Naive B cell (primary cell): ENCODE measurements at places on chromosomes 5 and 9. TPM values are rescaled to one million over a fixed set of nuclear protein-coding genes. Genes with fewer than 3 reads are reported as not detected.

- no peak for DNase-seq
These were observed 39.2 kb downstream of the TLE4 start for GRCh38 chr9:79610791-79611614.

DNA sequence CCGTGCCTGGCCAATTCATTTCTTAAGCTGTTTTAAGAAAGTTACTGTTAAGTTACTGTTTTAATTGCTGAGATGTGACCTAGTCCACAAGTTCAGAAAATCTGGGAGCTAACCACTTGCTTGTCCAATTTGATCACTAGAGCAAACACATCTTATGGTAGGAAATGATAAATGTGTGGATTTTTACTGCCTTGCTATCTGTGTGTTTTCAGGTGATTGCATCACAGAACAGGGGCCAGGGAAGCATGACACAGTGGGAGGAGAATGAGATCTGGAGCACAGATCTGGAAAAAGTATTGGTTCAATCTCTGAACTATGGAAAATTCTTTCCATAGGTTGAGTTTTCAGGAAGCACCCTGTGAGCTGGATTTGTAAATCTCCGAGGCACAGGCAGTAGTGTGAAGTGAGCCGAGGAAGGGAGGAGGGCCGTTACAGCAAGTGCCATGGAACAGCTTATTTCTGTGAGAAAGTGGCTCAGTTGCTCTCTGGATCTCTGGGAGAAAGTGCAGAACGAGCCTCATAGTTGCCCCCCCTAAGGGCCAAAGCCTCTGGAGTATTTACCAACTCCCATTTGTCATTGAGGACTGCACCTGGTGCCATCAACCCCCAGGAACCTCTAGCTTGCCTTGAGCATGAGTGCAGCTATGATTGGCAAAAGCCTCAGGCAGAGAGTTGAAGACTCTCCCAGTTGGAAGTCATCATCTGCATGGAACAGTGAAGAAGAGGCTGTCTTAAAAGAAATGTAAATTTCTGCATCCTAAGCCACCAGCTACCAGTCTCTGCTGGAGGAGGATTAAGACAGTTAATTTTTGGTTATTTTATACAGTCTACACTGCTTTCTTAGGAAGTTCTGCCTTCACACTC is 161.8 kb upstream of the CLINT1 start:
- DNase-seq, result no peak

The TMEM232 gene
- not detected for polyA plus RNA-seq

DNA sequence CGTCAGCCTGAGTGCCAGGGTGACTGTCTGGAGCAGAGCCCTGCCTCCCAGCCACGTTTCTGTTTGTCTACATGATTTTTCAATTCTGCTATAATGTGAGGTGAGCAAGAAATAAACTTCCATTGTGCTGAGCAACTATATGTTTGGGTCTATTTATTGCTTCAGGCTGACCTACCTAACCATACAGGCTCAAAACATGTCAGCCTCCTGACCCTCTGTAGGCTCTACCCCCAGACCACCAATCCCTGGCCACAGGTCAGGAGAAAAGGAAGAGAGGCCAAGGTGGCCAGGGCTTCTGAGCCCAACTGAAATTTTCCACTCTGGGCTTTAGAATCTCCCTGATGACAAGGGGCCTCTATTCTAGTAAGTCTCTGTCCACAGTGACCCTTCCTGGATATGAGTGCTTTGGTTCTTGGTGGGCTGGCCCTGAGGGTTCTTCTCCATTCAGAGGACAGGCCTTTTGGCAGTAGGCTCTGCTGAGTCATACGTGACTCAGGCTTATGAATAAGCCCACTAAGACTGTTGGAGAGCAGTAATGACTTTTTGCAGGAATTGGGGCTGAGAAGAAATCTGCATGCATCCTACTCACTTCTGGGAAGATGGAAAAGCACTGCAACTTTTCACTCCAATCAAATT is 117.2 kb upstream of the TBCA start:
- no peak for DNase-seq

DNA sequence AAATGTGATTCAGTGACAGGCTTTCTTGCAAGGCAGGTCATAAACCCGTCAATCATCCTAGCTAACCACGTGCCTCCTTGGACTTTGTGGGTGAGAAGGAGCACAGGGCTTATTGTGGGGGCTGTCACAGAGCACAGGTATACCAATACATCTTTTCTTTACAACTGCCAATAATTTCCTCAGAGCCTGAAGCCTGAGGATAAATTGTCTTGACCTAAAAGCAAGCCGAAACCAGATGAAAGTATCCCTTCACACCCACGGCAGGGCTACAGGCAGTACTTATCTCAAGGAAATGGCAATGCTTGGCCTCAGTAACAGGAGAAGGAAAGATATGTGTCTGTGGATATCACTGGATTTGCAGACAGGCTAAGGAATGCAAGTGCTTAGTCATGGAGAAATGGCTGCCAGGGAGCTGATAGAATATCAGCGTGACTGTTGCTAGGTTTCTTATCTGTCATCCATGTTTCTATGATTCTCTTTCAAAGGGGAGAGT is 90.3 kb upstream of the ZNF366 start:
- no peak for DNase-seq

The LYRM7 gene
- polyA plus RNA-seq, result 5.8 TPM

DNA sequence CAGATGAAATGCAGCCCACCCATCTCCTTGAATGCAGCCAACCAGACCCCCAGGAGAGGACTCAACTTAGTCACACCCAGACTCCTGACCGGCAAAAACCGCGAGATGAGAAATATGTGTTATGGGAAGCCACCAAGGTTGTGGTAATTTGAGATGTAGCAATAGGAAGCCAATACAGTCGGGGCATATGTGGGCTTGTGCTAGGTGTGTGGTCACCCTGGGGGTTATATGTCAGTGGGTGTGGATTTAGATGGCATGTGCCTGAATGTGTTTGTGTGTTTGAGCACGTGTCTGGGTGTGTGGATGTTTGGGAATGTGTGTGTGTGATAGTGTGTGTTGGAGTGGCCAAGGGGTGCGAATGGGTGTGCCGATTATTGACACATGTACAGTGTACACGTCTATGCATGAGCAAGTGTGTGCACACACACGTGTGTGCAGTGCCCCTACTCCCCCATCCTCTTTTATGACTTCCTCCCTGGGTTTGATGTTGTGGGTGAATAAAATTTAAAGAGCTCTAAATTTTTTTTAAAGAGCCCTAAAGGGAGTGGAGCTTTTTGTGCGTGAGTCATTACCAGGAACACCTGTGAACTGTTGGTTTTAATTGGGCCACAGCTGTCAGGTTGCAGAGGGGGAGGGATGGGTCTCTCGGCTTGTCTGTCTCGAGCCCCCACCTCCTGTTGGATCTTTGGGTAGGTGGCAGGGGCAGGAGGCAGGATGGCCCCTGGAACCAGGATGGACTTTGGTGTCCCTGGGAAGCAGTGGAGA is 86.8 kb downstream of the LHX2 start:
- no peak for DNase-seq

The CARD19 gene
- polyA plus RNA-seq, result 24.2 TPM

The PDE6A gene
- polyA plus RNA-seq, result not detected

DNA sequence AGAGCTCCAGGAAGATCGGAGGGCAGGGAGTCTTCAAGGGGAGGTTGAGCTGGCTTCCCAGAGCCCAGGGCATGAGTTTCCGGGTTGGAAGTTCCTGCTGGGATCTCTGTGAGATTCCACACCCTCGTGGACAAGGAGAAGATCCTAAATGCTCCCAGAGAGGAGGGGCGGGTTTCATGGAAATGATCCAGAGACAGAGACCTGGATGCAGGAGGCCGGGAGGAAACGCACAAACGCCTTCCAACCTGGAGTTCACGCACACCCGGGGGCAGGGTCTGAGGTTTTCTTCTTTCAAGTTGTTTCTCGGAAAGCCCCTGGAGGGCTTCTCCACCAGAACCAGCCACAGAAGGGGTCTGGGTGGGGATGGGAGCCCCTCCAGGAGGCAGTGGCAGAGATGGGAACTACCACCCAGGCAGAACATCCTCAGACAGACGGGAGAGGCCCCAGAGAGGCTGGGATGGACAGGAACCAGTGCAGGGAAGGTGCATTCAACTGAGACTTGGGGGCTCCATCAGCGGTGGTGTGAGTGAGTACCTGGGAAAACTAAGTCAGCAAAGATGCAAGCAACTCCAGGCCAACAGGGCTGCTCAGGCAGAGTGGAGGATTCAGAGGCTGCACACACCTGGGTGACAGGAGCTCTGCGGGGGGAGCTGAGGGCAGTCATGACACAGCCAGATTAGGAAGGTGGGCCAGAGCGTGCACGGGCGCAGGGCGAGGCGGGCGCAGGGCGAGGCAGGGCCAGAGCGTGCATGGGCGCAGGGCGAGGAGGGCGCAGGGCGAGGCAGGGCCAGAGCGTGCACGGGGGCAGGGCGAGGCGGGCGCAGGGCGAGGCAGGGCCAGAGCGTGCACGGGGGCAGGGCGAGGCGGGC is 52.1 kb upstream of the EXOC3 start:
- DNase-seq, result no peak

DNA sequence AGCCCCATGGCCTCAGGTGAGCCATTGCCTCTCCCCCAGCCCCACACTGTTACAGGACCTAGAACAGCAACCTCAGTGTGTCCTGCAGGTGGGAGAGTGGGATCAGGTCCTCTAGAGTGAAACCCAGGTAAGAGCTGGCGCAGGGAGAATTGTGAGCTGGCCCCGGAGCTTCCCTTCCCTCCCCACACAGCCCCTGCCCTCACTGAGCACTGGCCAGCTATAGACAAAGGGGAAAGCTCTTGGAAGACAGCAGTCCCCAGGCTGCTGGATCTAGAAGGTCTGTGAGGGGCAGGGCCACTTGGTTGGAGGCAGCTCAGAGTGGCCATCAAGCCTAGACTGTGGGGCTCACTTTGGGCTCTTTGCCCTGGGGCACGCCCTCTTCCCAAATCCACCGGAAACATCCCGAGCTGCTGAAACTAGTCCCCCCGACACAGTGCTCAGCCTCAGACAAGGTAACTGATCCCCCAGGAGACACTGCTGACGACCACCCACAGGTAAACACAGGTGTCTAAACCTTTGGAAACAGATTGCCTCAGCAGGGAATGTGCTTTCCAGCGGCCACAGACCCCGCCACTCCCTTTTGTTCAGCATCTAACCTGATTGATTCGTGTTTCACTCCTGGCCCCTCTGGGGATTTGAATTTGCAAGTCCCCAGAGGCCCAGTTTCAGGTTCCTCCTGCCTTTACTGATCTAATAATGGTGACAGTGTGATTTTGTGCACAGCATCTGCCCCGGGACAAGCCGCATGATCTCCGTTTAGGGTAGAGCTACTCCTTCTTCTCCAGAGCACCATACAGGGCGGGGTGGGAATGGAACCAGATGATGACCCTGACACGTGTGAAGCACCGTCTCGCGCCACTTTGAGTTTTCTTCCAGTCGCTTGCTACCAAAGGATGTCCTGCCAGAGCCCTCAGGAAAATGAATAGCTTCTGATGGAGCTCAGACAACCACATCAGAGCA is 42.2 kb upstream of the ADAMTS2 start:
- DNase-seq, result no peak

The ACSL6 gene
- polyA plus RNA-seq, result not detected

The CDH12 gene
- not detected for polyA plus RNA-seq

The CCDC192 gene
- polyA plus RNA-seq, result not detected

GRCh38 chr5:27479859-27480258 is 441.5 kb upstream of the CDH9 start:
- DNase-seq, result no peak

- DNase-seq, result no peak
These were observed 12.2 kb downstream of the KLF9 start for GRCh38 chr9:70402213-70402612.

- DNase-seq, result no peak
These were observed 40.3 kb downstream of the DBH start for GRCh38 chr9:133676450-133676849.

DNA sequence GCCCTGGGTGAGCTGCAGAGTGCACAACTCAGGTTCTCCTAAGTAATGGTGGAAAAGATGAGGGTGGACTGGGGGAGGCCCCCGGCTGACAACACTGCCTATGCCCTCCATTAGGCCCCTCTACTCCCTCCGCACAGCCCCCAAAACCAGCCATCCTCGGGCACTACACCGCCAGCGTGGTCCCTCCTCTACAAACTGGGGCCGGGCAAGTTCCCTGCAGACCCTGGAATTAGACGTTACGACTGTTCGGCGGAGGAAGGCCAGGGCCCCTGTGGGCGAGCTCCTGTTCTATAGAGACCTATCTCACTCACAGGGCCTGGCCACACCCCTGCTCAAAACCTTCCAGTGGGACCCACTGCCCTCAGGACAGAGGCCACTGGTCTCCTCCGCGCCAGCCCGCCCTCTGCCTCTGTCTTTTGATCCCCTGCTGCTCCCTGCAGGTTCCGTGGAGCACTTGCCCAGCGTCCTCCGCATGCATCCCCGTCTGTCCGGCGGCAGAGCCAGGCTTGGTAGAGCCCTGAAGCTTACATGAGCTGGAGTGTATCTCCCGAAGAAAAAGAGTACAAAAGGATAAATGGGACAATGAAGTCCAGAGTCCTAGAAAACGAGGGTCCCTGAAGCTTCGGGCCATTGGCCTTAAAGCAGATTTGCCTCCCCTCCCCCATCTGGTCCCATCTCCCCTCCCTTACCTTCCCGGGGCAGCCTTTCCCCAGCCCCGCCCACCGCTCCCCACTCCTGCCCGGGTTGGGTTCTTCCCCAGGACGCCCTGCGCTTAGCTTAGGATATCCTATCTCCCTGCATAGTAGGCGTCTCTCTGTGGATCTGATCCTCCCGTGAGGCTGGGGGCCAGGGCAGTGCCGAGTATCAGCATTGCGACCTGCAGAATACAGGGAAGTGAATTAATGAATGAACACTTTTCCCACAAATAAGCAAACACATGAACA is 71.3 kb downstream of the HRH2 start:
- DNase-seq, result no peak

The SPAAR gene
- polyA plus RNA-seq, result not detected

GRCh38 chr9:91214086-91214485 is 147.6 kb downstream of the AUH start:
- DNase-seq, result no peak

- DNase-seq, result no peak
These were observed 2.9 kb downstream of the FREM1 start for GRCh38 chr9:14907360-14907685.

DNA sequence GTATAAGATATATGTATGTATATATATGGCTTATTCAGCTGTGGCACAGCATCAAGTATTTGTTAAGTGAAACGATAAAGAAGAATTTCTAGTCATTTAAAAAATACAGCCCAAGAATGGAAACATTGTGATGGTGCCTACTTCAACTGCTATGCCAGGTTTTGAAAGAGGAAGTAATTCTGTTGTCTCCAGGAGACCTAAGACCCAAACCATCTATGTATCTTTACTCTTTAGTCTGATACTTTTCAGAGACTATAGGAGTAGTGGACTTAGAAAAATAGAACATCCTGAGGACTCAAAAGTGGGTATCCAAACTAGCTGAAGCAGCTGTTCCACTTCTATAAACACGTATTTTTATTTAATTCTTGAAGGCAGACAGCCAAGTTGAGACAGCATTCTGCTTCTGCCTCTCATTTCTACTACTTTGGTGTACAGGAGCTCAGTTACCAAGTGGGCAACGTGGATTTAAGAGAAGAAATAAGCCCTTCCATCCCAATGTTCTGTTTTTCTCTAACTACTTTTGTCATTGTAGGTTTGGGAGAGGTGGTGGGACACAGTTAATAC is 110.7 kb downstream of the RPS23 start:
- DNase-seq, result no peak

The MINAR2 gene
- polyA plus RNA-seq, result not detected

DNA sequence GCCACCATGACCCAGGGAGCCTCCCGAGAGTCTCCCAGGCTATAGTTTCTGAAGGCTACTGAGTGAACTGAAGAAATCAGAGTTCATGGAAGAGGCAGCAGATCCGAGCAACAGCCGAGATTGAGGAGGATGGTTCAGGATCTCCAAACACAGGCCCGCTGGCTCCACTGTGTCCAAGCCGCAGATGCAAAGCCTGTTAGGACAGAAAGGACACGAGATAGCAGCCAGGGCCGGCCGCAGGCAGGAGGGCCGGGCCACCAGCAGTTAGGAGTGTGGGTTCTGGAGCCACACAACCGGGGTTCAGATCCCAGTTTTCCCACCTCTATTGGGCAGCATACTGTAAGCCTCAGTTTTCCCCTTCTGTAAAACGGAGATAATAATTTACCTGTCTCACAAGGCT is 27.7 kb downstream of the NEK6 start:
- no peak for DNase-seq
